Small intestine (tissue), 16 donors: ENCODE measurements at places on chromosomes 16 and 17. TPM values are rescaled to one million over a fixed set of nuclear protein-coding genes. Genes with fewer than 3 reads are reported as not detected.

Gene KRT40
- 0.10 TPM for polyA plus RNA-seq

Gene RNF157
- polyA plus RNA-seq: 25.0 TPM

Gene SLC13A5
- polyA plus RNA-seq: not detected

Gene CNTNAP4
- not detected for polyA plus RNA-seq

Gene TACO1
- polyA plus RNA-seq: 48.8 TPM

Gene C16orf96
- not detected for polyA plus RNA-seq

Gene PYDC1
- 0.32 TPM for polyA plus RNA-seq

Gene PRSS22
- polyA plus RNA-seq: 1.4 TPM

Gene ST6GALNAC2
- polyA plus RNA-seq: 5.3 TPM

Gene COQ7
- 10.5 TPM for polyA plus RNA-seq

Gene CCL16
- not detected for polyA plus RNA-seq

Gene CRHR1
- polyA plus RNA-seq: 0.04 TPM

Gene ATAD5
- polyA plus RNA-seq: 4.9 TPM

Gene C16orf89
- polyA plus RNA-seq: 2.5 TPM

Gene KRTAP9-7
- polyA plus RNA-seq: not detected

Gene COTL1
- polyA plus RNA-seq: 166 TPM

Gene TANGO6
- polyA plus RNA-seq: 4.0 TPM

Gene TRPV2
- polyA plus RNA-seq: 9.3 TPM

Gene CCL17
- polyA plus RNA-seq: not detected

Gene SCGB1C2
- polyA plus RNA-seq: not detected

Gene CD79B
- polyA plus RNA-seq: 8.7 TPM

Gene PYY
- polyA plus RNA-seq: 1.8 TPM

Gene FBXO39
- polyA plus RNA-seq: 0.66 TPM

Gene LGALS3BP
- 255 TPM for polyA plus RNA-seq

Gene NME3
- 212 TPM for polyA plus RNA-seq

Gene SIAH1
- polyA plus RNA-seq: 40.1 TPM

Gene CLEC19A
- polyA plus RNA-seq: not detected

Gene NDE1
- 5.8 TPM for polyA plus RNA-seq

Gene KRTAP9-4
- not detected for polyA plus RNA-seq

Gene WNT9B
- polyA plus RNA-seq: 0.54 TPM

Gene GPR139
- polyA plus RNA-seq: not detected

Gene HAP1
- 0.40 TPM for polyA plus RNA-seq

Gene CIITA
- polyA plus RNA-seq: 8.1 TPM

Gene SEPTIN12
- polyA plus RNA-seq: not detected

Gene ZACN
- polyA plus RNA-seq: 1.6 TPM

Gene KRTAP1-4
- polyA plus RNA-seq: not detected

Gene RRAD
- polyA plus RNA-seq: 10.9 TPM

Gene KRT34
- polyA plus RNA-seq: not detected

Gene FOXN1
- not detected for polyA plus RNA-seq
